Stimulated activated CD4-positive, alpha-beta T cell treated with anti-CD3 and anti-CD28 coated beads, Interleukin-12 subunit alpha, Interleukin-12 subunit beta, amount 100 ng/mL, for 24 hours (primary cell): ENCODE measurements at places on chromosomes 2 and 18.
A peak's percentile ranks its signal among the peaks of the same experiment; 100 is the strongest.

- no peak for DNase-seq
Observed at GRCh38 chr18:70982292-70982691, 693.4 kb downstream of the SOCS6 start.

DNA sequence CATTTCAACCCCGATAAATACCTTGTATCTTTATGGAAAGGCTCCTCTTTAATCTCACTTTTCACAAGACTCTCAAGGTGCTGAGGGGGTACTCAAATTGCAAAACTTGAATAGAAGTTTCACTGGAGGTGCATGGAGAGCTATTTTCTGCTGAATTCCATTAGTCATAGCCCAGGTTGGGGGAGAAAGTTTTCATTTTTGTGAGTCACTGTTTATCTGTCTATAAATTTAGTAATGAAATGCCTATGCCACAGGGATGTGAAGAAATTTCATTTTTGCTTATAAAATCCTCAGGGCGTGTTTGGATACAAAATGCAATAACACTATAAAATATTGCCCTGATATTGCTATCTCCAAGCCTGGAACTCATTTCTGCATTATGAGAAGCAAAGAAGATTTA lies 346.3 kb downstream of the LRATD1 start:
- no peak for DNase-seq

DNA sequence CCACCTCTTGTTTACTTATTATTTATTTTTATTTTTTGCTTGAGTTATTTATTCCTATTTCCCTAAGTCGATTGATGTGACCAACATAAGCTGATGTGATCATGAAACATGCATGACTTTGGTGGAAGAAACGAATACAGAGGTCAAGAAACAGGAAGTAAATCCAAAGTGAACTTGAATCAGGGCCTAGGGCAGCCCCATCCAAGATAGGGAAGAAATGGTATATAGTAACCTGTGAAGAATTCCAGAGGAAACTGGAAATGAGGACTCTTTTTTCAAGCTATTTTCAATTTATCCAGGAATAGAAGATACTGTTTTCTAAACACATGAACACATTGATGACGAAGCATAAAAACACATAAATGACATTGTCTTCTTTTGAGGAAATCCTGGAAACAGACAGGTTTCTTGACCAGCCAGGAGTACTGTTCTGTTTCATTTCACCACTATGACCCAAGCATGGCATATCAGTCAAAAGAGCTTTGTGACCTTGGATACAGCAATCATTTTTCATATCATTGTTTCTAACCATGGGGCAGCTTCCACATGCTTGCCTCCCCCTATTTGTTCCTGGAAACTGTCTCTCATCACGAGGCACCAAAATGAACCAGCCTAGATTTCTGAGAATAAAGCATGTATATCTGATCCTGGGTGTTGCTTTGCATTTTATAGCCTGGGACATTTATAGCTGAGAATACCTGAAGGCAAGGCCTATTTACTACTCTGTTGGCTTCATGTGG lies 9.1 kb upstream of the LCLAT1 start:
- no peak for DNase-seq

DNA sequence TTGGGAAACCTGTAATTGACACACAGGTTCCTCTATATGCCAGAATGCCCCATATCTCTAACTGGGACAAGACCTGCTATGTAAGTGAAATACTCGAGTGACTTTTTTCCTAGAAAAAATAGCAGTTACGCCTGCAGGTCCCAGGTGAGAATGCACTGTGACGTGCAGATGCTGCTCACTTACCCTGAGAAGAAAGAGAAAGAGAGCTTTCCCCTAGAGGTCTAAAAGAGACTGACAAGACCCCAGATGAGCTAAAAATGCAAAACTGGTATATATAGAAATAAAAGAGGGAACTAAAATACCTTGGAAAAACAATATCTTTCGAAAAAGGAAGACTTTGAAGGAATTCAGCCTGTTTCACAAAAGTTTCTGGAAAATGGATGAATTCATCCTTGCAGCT lies 383.0 kb upstream of the DCC start:
- DNase-seq: no peak

- no peak for DNase-seq
Observed at GRCh38 chr18:77935342-77935741, 685.7 kb downstream of the GALR1 start.

DNA sequence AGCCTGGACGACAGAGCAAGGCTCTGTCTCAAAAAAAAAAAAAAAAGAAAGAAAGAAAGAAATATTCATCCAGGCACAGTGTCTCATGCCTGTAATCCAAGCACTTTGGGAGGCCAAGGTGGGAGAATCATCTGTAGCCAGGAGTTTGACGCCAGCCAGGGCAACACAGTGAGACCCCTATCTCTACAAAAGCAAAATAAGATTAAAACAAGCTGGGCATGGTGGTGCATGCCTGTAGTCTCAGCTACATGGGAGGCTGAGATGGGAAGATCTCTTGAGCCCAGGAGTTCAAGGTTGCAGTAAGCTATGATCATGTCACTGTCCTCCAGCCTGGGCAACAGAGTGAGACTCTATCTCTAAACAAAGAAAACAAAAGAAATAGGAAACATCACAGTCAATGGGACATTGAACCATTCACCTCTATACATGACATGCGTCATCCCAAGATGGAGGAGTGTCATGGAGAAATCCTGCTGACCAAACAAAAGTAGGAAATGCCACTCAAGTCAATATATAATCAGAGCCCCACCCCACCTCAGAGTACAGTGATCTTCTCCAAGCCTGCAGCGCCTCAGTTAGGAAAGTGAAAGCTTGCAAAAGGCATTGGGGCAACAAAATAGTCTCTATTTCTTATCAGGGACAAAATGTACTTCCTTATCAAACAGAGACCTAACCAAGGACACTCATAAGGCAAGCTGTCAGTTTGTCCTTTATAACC lies 9.8 kb downstream of the FEV start:
- DNase-seq: no peak

- DNase-seq: no peak
Observed at GRCh38 chr18:9700261-9700796, 7.8 kb upstream of the RAB31 start.

DNA sequence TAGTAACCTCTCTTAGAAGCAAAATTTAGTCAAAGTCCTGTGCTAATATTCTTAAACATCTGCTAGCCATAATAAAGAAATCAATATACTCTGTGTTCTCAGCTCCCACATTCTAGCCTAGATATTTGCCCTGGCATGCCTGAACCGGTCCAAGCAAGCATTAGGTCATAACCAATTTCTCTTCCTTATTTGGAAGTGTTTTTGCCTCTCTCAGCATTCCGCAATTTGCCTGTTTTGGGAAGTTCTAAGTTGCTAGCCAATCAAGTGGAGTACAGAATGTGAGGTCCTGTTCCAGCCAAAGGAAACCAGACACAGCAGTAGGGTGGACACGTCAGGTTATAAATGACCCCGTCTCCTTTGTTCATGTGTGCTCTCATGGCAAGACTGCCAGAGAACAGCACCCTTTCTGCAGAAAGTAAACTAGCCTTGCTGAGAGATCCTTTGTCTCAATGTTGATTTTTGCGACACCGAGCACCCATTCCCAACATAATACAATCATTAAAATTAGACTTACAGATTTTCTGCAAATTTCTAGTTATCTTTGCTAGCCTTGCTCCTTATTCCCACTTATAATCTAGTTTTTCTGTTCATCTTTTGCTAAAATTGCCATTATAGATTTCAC lies 13.0 kb upstream of the SULT1C4 start:
- no peak for DNase-seq

DNA sequence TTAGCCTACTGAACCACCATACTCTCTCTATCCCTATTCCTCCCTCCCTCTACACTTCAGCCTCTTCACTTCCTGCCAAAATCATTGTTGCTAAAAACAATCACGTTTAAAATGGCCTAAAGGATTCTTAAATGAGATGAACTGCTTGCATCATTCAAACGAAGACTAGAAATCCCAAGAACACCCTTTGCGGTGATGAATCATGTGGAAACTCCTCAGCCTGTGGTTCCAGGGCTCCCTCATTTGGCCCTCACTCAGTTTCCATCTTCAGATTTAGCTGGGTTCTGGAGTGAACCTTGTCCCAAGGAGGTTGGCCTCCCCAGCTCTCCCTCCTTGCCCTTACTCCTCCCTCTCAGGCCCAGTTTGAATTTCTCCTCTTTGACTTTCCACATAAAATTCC lies 125.6 kb upstream of the CDC42EP3 start:
- no peak for DNase-seq

- DNase-seq: no peak
Observed at GRCh38 chr2:192000196-192000980, 153.5 kb upstream of the CAVIN2 start.

DNA sequence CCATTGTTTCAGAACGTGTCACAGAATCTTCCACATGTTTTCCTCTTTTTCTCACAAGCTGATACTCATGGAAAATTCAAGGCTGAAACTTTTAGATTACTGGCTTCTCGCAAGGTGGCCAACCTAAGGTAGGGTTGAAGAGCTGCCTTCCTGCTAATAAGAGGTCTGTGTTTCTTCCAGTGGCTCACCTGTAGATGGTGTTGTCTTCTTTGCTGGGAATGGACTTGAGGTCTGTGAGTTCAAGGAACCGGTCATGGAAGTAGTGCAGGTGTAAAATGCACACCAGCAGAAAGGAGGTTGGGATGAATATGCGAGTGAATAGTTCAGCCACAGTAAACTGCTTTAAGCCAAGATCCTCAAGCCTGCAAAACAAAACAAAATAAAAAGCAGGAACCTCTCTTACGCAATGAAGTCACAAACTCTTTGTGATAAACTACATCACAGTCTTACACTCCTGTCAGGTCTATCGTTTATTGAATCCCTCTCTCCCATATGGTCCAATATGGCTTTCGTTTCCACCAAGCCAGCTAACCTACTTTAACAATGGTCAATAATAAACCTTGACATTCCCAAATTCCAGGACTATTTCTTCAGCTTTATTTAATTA lies 258.9 kb downstream of the NAPG start:
- no peak for DNase-seq

- DNase-seq: no peak
Observed at GRCh38 chr2:79529636-79530035, 16.8 kb downstream of the CTNNA2 start.

GRCh38 chr18:47180765-47181164 lies 4.6 kb upstream of the IER3IP1 start:
- DNase-seq: no peak

- no peak for DNase-seq
Observed at GRCh38 chr2:119544939-119545475, 758 bp downstream of the CFAP221 start.

- no peak for DNase-seq
Observed at GRCh38 chr2:44706681-44707553, 234.6 kb upstream of the SIX3 start.

DNA sequence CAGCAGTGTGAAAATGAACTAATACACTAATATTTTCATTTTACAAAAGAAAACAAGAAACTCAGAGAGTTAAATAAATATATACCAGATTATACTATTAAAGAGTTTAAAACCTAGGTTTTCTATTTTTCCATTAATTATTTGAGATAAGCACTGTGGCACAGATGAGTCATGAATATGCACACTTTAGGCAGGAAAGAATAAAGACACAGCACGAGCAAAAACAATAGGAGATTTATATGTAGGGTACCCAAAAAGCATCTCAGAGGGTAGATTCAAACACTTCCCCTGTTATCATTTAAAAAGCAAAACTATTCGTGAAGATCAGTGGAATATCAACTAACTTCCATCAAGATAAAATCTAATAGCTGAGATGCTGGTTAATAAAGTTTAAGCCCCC lies 430.6 kb downstream of the ERBB4 start:
- DNase-seq: no peak

DNA sequence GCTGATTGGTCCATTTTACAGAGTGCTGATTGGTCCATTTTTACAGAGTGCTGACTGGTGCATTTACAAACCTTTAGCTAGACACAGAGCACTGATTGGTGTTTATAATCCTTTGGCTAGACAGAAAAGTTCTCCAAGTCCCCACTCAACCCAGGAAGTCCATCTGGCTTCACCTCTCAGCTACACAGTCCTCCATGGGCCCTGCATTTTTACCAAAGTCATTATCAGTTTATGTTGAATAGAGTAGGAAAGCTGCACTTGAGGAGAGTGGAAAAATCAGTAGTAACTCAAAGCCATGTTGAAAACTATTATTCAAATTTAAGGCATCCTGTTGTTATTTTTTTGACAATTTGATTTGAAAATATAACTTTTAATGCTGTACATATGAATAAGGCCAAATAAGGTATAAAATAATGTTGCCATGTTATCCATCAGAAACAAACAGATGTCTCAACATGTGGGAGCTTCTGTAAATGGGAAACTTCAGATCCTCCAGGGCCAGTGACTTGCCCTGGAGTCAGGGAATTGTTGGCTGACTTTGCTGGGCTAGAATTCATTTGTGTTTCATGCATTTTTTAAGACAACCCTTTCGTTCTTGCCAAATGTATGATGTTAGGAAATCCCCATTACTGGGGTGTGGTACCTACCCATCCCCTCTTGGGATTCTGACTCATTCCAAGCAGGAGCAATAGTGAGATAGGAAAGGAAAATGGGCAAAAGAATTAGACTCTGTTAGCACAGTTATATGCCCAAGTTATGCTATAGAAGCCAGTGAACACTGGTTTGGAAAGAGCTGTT lies 37.8 kb upstream of the CCDC195 start:
- no peak for DNase-seq

- peak; percentile 49 for DNase-seq
Observed at GRCh38 chr2:96116879-96117533, 635 bp upstream of the ADRA2B start.

DNA sequence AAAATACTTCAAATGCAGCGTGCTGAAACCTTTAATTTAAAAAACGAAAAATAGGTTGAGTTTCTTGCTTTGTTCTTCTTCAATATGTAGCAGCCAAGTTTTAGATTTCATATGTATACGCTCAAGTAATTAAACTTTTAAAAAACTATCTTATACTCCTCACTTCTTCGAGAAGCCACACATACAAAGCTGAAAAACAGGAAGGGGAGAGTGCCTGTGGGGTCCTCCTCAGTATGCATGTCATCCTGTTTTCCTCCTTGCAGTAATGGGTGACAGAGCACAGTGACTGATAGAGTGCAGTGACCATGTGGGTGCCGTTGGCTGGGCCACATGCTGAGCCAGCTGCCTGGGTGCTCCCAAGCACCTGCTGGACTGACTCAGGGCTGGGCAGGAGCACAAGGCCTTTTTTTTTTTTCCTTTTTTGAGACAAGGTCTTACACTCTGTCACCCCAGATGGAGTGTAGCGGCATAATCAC lies 33.3 kb downstream of the UXS1 start:
- DNase-seq: no peak

DNA sequence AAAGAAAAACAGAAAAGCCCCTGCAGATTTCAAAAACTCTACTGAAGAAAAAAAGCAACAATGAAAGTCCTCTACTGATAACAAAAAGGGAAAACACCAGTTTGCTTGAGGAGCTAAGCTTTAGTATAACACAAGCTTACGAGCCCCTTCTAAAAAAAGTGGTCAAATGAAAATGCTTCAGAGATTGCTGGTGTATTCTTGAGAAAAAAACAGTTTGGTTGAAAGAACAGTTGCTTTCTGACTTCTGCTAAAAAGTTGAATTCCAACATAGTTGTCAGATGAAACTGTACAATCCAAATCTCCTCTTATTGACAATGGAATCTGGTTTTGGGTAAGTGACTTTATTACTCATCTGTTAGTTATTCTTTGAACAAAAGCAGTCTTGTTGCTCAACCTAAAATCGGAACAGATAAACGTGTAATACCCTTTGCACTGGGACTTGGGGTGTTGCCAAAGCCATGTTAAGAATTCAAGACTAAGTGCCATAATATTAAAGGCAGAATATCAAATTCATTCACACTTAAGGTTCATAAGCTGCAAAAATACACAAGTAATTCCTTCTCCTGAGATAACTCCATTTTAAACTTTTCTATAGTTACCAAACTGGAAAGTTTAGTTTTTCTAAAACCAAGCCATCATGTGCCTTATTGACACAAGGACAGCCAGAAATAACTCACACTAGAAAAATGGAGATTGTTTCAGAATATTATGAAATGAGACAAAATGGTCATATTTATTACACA lies 45.3 kb upstream of the SPAG16 start:
- no peak for DNase-seq
